HCEC 1CT (cell line): ENCODE measurements at places on chromosomes 2 and 18.

- DNase-seq = no peak
Measured at GRCh38 chr2:148237911-148238310, 217.0 kb downstream of the MBD5 start.

DNA sequence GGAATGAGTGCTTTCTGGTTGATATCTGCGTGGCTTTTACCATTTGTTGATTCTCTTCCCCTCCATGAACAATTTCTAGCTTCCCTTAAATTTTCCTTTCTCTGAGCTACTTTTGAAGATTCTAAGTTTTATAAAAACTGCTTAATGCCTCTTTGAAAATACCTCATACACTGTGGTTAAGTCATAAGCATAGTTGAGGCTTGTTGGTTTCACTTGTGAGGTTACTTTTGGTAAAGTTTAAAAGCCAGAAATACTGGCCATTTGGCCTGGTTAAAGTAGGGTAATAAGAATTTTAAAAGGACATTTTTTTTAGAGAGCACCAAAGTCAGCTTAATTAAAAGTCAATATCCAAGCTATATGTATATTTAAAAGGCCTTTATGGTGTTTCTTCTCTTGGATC, 21.3 kb upstream of the CAPN13 start:
- no peak for DNase-seq

DNA sequence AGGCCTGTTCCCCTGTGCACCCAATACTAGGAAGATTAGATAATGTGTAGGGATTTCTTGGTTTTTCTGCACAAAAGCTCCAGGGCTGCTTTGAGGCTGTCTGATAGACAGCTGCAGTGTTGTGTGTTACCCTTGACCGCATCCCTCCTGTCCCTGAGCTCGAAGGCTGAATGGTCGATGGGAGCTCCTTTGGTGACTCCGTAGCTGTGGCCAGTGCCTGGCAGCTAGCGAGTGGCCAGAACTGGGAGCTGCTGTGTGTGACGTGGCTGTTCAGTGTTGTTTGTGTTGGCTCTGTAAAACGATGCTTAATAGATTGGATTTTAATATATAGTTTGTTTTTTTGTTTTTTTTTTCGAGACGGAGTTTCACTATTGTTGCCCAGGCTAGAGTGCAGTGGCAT, 170.0 kb downstream of the AGAP1 start:
- no peak for DNase-seq

- DNase-seq = peak; percentile 46
Measured at GRCh38 chr2:45778720-45779171, 127.3 kb downstream of the PRKCE start.

GRCh38 chr2:15045054-15045453, 412.5 kb downstream of the LRATD1 start:
- no peak for DNase-seq

DNA sequence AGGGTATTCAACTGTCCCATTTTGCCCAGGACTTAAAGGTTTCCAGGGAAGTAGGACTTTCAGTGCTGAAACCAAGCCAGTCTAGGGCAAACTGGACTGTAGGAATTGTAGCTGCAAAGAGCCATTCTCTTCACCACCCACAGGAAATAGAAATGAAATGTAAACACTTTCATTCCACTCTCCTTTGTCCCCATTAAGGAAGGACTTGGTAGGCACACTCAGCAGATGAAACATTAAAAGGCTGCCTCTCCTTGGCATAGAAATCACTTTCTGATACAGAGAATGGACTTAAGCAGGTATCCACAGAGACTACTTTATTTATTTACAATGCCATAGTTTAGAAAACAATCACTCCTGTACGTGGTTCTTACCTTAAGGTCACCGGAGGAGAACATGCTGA, 102.9 kb upstream of the CCDC195 start:
- DNase-seq = no peak

- DNase-seq = peak; percentile 75
Measured at GRCh38 chr2:67571785-67572718, 174.9 kb downstream of the ETAA1 start.

DNA sequence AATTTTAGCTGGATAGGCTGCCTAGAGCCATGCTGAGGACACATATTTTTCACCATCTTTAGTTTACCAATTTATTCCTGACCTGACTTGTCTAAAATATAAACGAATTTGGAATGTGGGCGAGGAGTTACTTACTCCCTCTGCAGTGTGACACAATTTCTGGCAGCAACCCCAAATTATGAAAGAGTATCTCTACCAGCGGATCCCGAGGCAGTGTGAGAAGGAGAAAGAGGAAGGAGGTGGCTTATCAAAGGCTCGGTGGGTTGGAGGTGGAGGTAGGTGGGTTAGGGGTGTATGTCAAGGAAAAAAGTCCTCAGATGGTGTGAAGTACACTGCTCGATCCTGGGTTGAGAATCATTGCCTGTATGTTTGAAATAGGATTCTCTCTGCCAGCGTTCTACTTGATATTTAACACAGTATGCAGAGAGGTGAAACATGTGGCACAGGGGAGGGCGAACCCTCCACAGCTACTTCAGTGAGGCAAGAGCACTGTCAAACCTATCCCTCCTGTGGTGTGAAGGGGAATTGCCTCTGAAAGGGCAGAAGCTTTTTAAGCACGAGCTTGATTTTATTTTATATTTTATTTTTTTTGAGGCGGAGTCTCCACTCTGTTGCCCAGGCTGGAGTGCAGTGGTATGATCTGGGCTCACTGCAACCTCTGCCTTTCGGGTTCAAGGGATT, 76.0 kb downstream of the RFTN2 start:
- DNase-seq = peak; percentile 30

GRCh38 chr2:240891492-240892340, 4.2 kb downstream of the MAB21L4 start:
- DNase-seq = no peak

GRCh38 chr2:96114546-96114902, 1.8 kb downstream of the ADRA2B start:
- no peak for DNase-seq

- no peak for DNase-seq
Measured at GRCh38 chr2:188916736-188917135, 57.4 kb upstream of the COL3A1 start.

GRCh38 chr2:125398738-125399524, 1257.0 kb upstream of the GYPC start:
- no peak for DNase-seq

DNA sequence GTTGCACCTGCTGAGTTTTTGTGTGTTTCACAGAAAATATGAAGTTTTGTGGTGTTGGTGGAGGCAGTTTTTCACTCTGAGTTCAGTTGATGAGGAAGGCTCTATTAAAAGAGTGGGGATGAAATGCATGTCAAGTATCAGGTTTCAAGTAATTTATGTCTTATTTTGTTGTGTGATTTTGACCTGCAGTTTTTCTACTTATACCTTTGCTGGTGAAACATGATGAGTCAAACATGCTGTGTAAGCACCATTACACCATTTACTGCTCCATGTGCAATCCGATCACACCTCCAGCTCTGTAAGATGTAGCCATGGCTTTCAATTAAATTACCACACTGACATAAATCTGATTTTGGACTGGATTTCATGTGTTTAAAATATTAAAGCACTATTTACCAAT, 174.5 kb upstream of the ZEB2 start:
- no peak for DNase-seq

DNA sequence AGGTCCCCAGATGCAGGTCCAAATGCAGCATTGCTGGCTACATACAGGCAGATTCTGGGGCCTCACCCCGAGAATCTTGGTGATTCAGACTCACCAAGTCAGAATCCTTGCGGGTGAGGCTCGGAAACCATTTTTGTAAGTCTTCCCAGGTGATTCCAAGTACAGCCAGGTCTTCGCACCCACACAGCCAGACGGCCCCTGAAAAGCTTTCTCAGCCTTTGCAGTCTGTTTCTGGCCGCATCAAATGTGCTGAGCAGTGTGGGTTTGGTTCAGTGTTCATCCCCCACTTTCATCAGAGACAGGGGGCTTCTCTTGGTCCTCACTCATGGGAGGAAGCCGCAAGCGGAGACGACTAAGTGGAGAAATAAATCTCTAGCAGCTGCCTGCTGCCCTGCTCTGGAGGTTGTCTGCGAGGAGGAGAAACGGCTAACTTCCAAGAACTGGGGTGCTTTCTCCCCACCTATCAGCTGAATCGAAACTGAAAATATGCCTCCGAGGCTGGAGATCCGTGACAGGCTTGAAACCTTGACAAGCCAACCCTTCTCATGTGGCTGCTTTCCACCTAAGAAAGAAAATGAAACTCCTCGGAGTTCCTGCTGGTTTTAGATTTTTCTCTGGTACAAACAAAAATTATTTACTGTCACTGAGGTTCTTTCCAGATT, 8.9 kb upstream of the TMEM185B start:
- DNase-seq = peak; percentile 20

DNA sequence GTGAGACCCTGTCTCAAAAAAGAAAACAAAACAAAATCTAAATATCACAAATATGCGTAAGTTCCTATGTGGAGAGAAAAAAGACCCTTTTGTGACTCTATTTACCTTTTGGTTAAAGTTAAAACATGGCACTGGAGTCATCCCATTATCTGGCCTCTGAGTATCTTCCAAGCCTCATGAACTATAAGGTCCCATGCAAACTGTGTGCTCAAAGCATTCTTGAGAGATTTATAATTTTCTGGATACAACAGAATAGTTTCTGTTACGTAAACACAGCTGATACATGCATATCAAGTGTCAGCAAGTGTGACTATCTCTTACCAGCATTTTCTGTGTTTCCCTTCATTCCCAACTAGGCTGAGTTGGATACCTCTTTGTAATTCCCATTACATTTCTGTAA, 8.8 kb upstream of the NOSTRIN start:
- no peak for DNase-seq

GRCh38 chr18:35155398-35156117, 85.3 kb upstream of the ZNF397 start:
- DNase-seq = no peak
